ENCODE measurements at places on chromosomes 5 and 9.

DNA sequence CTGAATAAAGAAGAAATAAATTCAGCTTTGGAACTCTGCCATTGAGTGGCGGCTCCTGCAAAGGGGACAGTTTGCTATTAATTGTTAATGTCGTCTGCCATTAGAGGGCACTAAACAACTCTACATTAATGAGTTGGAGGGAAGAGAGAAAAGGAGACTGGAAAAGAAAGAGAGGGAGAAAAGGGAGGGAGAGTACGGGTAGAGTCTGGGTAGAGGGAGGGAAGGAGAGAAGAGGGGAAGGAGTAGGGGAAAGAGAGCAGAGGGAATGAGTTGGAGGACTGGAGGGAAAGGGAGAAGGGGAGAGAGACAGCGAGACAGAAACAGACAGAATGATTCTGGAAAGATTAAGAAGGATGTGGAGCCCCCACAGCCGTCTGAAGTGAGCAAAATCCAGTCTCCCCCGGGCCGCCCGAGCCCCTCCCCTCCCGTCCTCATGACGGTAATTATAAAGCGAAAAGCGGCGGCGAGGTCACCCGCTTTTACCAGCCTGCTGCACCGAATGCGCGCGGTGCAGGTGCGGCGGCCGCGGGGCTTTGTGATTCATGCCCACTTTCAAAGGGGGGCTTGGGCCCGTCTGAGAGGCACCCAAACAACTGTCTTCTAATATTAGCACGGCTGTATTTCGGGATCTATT, 1.9 kb upstream of the FST start:
- DNase-seq, result no peak

GRCh38 chr5:115321309-115321708, 24.9 kb upstream of the CCDC112 start:
- DNase-seq, result no peak

- DNase-seq, result no peak
Measured at GRCh38 chr5:96008987-96009647, 47.5 kb upstream of the ELL2 start.

DNA sequence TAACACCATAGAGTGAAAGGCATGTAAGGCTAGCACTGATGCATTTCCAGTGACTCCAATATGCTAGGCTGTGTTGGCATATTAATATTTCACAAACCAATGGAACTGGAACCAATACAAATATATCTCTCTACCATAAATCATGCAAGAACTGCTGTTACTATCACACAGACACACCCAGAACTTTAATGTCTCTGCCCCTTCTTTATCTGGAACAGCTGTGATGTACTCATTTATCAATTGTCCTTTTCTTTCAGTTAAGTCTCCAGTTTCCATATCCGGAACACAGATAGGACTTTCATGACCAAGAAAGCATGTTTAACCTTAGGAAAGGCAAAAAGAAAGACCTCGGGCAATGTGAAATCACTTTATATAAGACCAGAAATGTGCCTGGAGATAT, 70.3 kb downstream of the SPTLC1 start:
- DNase-seq, result no peak

GRCh38 chr5:66039296-66039695, 104.8 kb upstream of the SREK1 start:
- no peak for DNase-seq

- DNase-seq, result no peak
Measured at GRCh38 chr9:119961774-119962424, 592.7 kb upstream of the BRINP1 start.

DNA sequence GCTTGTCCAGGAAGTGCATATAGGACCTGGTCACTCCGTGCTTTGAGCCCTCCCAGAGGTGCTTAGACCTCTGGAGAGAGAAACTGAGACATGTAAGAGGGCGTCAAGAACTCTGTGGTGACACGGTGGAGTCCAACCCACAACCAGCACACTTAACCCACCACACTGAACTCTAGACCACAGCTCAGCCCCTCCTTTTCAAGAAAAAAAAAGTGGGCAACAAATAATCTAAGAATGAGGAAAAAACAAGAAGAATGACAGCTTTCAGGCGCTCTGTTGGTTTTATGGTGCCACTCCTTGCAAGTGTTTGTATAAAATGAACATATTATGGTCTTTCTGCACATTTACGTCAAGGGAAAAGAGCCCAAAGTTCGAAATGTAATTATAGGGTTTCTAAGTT, 50.2 kb upstream of the SNAPC3 start:
- no peak for DNase-seq
